PC-9 (cell line): ENCODE measurements at places on chromosomes 6 and 20. TPM values are rescaled to one million over a fixed set of nuclear protein-coding genes. Genes with fewer than 3 reads are reported as not detected.

DNA sequence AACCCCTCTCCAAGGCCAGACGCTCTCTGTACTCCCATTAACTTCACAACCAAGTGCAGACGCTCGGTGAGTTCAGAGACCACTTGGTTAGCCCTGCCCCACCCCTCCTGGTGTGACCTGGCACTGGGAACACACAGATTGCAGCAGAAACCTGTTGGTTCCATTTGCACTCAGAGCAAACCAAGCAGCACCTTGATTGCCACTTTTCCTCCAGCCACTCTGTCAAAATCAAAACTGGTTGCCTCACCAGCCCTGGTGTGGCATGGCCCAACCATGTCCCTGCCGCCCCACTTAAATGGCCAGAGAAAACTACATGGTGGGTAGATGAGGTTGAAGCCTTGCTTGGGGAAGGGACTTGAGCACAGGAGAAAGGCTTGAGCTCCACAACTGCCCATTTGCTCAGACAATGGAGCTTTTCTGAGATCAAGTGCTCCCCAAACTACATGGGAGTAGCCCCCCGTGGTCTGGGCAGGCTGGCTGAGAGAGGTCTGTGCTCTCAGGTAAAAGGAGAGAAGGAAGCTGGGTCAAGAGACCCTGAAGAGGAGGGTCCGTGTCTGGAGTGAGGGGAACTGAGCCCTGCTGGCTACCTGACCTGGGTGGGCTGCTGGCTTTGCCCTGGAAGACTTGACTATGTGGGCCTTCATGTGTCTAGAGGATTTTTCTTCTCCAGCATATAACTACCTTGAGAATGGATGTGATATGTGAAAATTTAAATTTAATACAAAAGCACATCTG, 43.4 kb downstream of the PLCG1 start:
- DNase-seq: no peak
- H3K27me3 ChIP-seq: no peaks in the 10 kb centered on the region
- no peaks in the 10 kb centered on the region for H3K36me3 ChIP-seq
- H3K27ac ChIP-seq: no peak overlapping the region
- H3K4me1 ChIP-seq: peaks cover 11% of the 10 kb centered on the region
- H3K4me3 ChIP-seq: no peak overlapping the region

GRCh38 chr6:15443119-15443830, 197.4 kb downstream of the JARID2 start:
- H3K4me1 ChIP-seq: peaks cover 64% of the 10 kb centered on the region
- H3K36me3 ChIP-seq: no peaks in the 10 kb centered on the region
- peak overlapping the region; percentile 36 for H3K27ac ChIP-seq
- no peak overlapping the region for H3K4me3 ChIP-seq

- no peak overlapping the region for H3K27ac ChIP-seq
- no peaks in the 10 kb centered on the region for H3K27me3 ChIP-seq
- no peak overlapping the region for H3K4me3 ChIP-seq
These were observed 31.8 kb upstream of the EMILIN3 start for GRCh38 chr20:41398408-41398807.

The SMLR1 gene
- total RNA-seq: not detected in 2 replicates

The GTSF1L gene
- not detected in 2 replicates for total RNA-seq

GRCh38 chr6:55528624-55529023, 50.4 kb downstream of the HMGCLL1 start:
- H3K4me1 ChIP-seq: no peaks in the 10 kb centered on the region
- H3K36me3 ChIP-seq: no peaks in the 10 kb centered on the region
- no peak overlapping the region for H3K4me3 ChIP-seq
- H3K27ac ChIP-seq: no peak overlapping the region

The OOEP gene
- total RNA-seq: 10.9 and 12.2 TPM in 2 replicates

DNA sequence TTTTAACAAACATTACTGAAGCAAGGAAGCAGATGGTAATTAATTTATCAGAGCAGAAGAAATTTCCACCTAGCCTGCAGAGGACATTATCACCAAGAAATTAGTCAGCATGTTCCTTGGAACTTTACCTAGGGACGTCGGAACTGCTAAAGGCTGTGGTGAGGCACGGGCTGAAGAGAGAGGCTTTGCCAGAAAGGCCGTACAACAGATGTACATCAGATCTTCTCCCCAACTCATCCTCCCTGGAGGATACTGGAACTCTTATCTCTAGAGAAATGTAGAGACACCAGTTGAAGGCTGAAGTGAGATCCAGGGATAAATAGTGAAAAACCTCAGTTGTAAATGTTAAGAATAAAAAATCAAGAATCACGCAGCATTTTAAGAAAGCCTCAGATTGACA, 257.1 kb downstream of the SAMD5 start:
- H3K27me3 ChIP-seq: no peaks in the 10 kb centered on the region
- H3K4me1 ChIP-seq: no peaks in the 10 kb centered on the region
- DNase-seq: no peak
- H3K27ac ChIP-seq: no peak overlapping the region

DNA sequence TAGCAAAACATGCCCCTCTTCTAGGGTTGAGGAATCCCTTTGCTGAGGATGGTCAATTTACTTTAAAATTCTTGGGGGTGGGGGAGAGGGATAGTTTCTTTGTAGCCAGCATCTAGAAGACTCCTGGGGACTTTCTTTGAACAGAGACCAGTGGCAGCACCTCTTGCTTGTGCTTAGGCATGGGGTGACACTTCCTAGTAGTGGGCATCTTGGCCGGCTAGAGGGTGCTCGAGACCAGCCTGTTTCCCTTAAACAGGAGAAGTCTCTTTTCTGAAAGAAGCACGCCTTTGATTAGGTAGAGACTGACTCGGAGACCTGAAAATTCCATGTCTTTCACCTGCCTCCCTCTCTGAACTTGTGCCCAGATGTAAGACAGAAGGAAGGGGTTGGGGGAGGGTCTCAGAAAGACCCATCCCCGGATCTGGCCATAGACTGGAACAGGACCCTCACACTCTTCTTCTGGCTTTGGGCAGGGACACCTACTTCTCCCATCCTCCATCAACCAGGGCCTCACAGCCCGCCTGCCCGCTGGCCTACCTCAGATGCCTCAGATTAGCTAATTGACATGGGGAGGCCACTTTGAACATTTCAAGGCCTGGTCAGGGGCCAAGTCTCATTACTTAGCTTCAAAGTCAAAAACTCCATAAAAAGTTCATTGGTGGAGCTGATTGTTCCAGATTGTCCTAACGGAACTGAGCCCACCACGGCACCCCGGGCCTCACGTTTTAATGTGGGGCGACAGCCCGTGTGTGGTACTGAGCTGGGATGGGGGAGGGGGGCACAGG, 172.2 kb downstream of the CDC5L start:
- no peak overlapping the region for H3K27ac ChIP-seq
- H3K27me3 ChIP-seq: no peaks in the 10 kb centered on the region
- DNase-seq: no peak
- no peaks in the 10 kb centered on the region for H3K36me3 ChIP-seq
- H3K4me3 ChIP-seq: no peak overlapping the region

DNA sequence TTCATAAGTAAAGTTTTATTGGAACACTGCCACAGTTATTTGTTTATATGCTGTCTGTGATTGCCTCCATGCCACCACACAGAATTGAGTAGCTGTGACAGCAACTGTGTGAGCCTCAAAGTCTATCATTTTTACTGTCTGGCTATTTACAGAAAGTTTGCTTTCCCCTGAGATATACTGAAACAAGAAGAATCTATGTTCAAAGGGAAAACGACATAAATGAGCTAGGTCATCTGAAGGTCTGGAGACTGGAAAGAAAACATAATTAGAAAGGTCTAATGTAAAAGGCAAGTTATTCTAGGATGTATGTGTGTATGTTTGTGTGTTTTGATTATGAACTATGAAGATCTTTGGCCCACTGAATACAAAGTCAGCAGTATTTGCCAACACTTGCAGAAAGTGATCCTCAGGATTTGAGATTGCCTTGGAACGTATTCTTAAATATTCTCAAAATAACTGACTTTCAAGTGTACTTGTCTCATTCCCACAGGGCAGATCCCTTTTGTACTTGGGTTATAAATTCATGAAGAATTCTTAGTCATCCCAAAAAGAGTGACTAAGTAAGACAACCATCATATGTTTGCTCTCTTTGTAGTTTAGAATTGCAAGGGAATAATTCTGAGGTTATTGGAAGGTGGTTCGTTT, 677.7 kb downstream of the DOK5 start:
- H3K4me3 ChIP-seq: no peak overlapping the region
- no peak for DNase-seq
- H3K36me3 ChIP-seq: no peaks in the 10 kb centered on the region
- no peaks in the 10 kb centered on the region for H3K4me1 ChIP-seq
- H3K27me3 ChIP-seq: no peaks in the 10 kb centered on the region
- no peak overlapping the region for H3K27ac ChIP-seq
